ENCODE measurements at places on chromosomes 2 and 18. TPM values are rescaled to one million over a fixed set of nuclear protein-coding genes. Genes with fewer than 3 reads are reported as not detected.

CYS1 gene
- 0.20 TPM for total RNA-seq

SERPINB7 gene
- not detected for total RNA-seq

SIX3 gene
- 0.39 TPM for total RNA-seq

SERPINB5 gene
- total RNA-seq: not detected

ITGB6 gene
- under 0.01 TPM for total RNA-seq

CCDC121 gene
- 1.2 TPM for total RNA-seq

UGT1A6 gene
- total RNA-seq: not detected

SLC16A14 gene
- under 0.01 TPM for total RNA-seq

SERPINB8 gene
- 28.2 TPM for total RNA-seq

RAB6C gene
- total RNA-seq: not detected

MCM6 gene
- total RNA-seq: 17.6 TPM

CGREF1 gene
- 14.3 TPM for total RNA-seq

SPHKAP gene
- not detected for total RNA-seq

CNGA3 gene
- total RNA-seq: under 0.01 TPM

PSTPIP2 gene
- total RNA-seq: 3.5 TPM

SERPINB12 gene
- not detected for total RNA-seq

RGPD3 gene
- under 0.01 TPM for total RNA-seq

AQP12A gene
- not detected for total RNA-seq

GREB1L gene
- total RNA-seq: 1.8 TPM

ZNF516 gene
- total RNA-seq: 23.1 TPM

COL3A1 gene
- 1,584 TPM for total RNA-seq

C1QL2 gene
- total RNA-seq: not detected

CFAP210 gene
- total RNA-seq: not detected

MTX2 gene
- total RNA-seq: 10.2 TPM

NTSR2 gene
- total RNA-seq: not detected

AMER3 gene
- not detected for total RNA-seq

LIPG gene
- total RNA-seq: 4.5 TPM

NFE2L2 gene
- total RNA-seq: 46.1 TPM

HSPD1 gene
- total RNA-seq: 312 TPM

SULT1C2 gene
- under 0.01 TPM for total RNA-seq

KCTD18 gene
- total RNA-seq: 14.3 TPM

LANCL1 gene
- 38.5 TPM for total RNA-seq

DSG1 gene
- total RNA-seq: not detected

PIEZO2 gene
- total RNA-seq: not detected

HOXD10 gene
- 2.7 TPM for total RNA-seq

DSEL gene
- total RNA-seq: 119 TPM

RNF152 gene
- total RNA-seq: 1.2 TPM

MC5R gene
- total RNA-seq: not detected

STARD6 gene
- not detected for total RNA-seq

ALK gene
- not detected for total RNA-seq

AP1S3 gene
- 1.8 TPM for total RNA-seq

POTEC gene
- not detected for total RNA-seq

CYP1B1 gene
- total RNA-seq: 145 TPM

PSMA8 gene
- total RNA-seq: not detected

ABCG5 gene
- not detected for total RNA-seq

All from subcutaneous preadipocyte (primary cell).